Activated CD8-positive, alpha-beta memory T cell treated with anti-CD3 and anti-CD28 coated beads for 4 hours (primary cell): ENCODE measurements at places on chromosomes 13 and 19.

GRCh38 chr19:18234194-18234593, 8.0 kb upstream of the PDE4C start:
- no peak for DNase-seq

- DNase-seq = no peak
Observed at GRCh38 chr19:47494729-47495128, 10.7 kb upstream of the KPTN start.

GRCh38 chr19:54554006-54554405, 19.6 kb upstream of the LILRA2 start:
- DNase-seq = no peak

DNA sequence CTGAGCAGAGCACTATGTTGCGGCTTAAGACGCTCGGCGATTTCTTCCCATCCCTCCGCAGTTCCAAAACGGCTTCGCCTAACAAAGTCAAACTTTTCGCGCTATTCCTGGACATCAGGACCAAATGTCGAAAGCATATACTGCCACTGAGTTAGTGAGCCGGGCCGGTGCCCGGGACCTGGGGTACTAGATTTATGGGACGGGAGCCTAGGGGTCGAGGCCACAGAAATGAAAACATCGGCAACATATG, 699 bp downstream of the RCBTB2 start:
- DNase-seq = no peak

DNA sequence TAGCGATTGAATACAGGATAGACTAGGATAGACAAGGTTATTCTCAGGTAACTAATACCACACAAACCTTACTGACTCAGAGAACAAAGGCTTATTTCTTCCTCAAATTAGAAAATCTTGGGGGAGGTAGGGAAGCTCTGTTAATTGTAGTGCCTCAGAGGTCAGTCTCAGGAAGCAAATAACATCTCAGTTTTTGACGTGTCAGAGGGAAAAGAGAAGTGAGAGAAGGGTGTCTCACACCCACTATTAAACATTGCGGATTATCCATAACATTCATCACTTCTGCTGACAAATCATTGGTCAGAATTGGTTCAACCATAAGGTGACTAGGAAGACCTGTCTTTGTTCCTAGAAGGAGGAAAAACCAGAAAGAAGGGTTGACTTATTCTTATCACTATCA, 579.4 kb upstream of the MIR17HG start:
- DNase-seq = no peak

- no peak for DNase-seq
Observed at GRCh38 chr13:110109910-110110309, 197.0 kb downstream of the COL4A1 start.

DNA sequence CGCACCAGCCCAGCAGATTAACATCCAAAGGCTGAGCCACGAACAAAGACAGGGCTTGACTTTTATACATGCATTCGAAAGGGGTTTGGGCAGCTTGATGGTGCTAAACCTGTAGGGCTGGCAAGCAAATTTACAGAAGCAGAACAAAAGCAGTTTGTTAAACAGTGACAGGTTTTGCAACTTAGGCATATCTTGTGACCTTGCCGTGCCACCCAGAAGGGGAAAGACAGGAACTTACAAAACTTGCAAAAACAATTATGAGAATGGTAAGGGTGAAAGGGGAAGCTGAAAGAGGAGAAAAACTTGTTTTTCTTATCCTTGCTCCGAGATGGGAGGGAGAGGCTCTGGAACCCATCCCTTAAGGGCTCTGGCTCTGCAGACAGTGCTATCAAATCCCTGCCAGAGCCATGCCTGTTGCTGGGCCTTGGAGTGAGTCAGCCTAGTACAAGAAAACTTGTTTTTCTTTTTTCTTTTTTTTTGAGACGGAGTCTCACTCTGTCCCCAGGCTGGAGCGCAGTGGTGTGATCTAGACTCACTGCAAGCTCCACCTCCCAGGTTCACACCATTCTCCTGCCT, 1325.2 kb upstream of the PRR20A start:
- no peak for DNase-seq

GRCh38 chr13:98869408-98870090, 108.3 kb downstream of the DOCK9 start:
- no peak for DNase-seq

DNA sequence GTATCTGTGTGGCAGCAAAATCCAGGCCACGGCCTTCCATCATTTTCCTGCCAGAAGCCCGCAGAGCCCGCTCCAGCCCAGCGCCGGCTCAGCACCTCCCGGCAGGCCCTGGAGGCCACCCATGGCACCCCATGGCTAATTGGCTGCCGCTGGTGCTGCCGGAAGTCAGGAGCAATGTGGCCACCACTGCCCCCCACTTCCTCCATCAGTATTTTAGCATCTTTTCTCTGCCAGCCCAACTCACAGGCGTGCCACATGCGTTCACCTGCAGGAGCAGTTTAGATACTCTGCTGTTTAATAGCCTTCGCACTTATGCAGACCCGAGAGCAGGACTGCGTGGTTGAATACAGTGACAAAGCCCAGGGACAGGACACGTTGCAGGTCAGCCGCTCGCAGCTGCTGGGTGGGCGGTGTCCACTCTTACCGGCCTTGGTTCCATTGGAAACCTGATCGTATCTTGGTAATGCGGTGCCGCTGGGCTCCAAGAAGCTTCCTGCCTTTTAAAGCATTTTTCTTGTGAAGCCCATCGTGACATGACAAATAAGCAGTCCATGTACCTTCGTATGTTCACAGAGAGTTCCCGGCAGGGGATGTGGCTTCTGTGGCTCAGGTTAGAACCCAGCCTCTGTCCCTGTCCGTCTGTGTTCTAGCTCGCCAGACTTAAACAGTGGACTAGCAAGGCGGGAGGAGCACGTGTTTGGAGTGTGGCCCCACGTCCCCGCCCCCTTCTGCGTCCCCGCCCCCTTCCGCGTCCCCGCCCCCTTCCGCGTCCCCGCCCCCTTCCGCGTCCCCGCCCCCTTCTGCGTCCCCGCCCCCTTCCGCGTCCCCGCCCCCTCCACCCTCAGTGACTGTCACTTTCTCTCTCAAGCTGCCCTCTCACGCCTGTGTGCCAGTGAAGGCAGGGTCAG, 162.0 kb upstream of the SOX1 start:
- no peak for DNase-seq

DNA sequence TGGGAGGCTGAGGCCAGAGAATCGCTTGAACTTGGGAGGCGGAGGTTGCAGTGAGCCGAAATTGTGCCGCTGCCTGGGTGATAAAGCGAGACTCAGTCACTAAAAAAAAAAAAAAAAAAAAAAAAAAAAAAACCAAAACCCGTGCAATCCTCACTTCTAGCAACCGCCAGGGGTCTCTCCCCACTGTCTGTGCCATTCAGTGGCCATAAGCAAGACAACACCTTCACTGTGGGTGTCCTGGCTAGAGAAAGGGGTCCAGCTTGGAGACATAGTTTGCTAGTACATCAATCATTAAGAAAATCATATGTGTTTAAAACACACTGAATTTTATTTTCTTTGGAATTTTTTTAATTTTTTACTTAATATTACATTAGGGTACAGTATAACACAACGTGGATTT, 68.2 kb downstream of the RASL11A start:
- DNase-seq = no peak

GRCh38 chr13:75072368-75072767, 409.6 kb downstream of the TBC1D4 start:
- no peak for DNase-seq

GRCh38 chr19:39379865-39380396, 11.0 kb downstream of the PAF1 start:
- DNase-seq = no peak

GRCh38 chr13:29454931-29455481, 140.5 kb downstream of the SLC7A1 start:
- no peak for DNase-seq
